Upper lobe of left lung (tissue), 6 donors: ENCODE measurements at places on chromosomes 1 and 21. TPM values are rescaled to one million over a fixed set of nuclear protein-coding genes. Genes with fewer than 3 reads are reported as not detected.
A peak's percentile ranks its signal among the peaks of the same experiment; 100 is the strongest.

DNA sequence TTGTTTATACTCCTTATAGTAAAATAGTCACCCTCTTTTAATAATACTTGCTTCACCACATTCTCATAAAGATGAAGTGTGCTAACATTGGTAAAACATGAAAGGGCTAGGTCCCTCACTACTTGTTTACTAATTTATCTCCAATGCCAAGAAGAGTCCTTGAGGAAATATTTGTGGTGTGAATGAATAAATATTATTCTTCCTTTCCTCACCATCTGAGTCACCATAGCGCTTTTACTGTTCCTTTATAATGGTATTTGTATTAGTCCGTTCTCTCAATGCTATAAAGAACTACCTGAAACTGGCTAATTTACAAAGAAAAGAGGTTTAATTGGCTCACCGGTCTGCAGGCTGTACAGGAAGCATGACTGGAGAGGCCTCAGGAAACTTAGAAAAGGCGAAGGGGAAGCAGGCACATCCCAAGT lies 222.8 kb upstream of the ZRANB2 start:
- no peak overlapping the region for H3K4me3 ChIP-seq
- H3K27me3 ChIP-seq, result no peaks in the 10 kb centered on the region
- H3K4me1 ChIP-seq, result no peaks in the 10 kb centered on the region
- no peak for DNase-seq

DNA sequence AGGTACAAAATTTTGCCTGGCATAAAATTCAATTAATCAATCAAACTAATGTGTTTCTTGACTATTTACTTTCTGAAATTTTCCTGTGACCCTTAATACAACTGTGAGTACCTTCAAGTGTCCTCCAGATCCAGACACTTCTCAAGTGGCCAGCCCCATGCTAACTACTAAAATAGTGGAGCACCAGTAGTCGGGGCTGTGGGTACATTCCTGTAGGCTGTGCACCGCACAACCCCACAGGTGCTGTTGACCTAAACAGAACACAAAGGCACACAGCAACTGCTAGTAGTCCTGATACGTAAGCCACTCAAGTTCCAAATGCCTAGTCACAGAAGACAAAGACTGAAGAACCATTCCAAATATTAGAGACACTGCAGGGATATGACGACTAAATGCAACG lies 36.6 kb downstream of the TMEM50B start:
- H3K4me1 ChIP-seq, result peaks cover 15% of the 10 kb centered on the region
- H3K4me3 ChIP-seq, result no peak overlapping the region
- no peak for DNase-seq

DNA sequence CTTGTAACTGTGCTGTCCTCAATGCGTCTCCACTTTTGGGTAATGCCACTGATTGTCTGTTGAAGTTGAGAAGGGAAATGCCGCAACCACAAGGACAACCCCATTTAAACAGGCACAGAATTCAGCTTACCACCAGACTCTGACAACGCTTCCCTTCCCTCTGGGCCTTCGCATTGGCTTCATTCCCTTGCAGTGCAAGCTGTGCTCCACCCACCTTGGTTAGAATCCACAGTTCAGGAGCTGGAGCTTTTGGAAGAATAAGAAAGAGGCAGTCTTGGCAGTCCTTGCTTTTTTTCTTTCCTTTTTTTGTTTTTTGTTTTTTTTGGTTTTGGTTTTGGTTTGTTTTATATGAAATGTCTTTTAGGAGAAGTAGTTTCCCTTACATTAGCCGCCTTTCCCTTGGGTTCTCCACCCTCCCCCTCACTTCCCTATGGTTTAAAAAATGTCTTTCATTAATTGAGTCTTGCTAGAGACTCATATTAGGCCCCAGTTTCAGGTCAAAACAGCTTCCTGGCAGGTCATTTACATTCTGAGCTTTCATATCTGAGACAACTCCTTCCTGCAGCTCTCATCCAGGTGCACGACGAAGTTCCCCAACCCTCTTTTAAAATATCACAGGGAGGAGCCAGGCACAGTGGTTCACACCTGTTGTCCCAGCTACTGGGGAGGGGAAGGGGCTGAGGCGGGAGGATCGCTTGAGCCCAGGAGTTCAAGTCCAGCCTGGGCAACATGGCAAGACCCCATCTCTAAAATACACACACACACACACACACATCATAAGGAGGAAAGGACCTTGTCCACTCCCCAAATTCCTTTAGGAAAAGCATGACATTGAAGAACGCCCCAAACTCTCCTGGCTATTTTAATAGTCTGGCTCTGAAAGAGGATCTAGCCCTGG lies 20.7 kb upstream of the LAX1 start:
- peak; percentile 23 for DNase-seq
- peaks cover 3% of the 10 kb centered on the region for H3K4me1 ChIP-seq
- H3K27ac ChIP-seq, result peak overlapping the region; percentile 27
- H3K36me3 ChIP-seq, result peaks cover 14% of the 10 kb centered on the region

Gene KCNE2
- total RNA-seq, result not detected

- no peak for DNase-seq
- no peaks in the 10 kb centered on the region for H3K27me3 ChIP-seq
- H3K36me3 ChIP-seq, result no peaks in the 10 kb centered on the region
- H3K27ac ChIP-seq, result peak overlapping the region; percentile 37
- H3K4me3 ChIP-seq, result no peak overlapping the region
These were observed 83.4 kb upstream of the ABCD3 start for GRCh38 chr1:94334764-94335163.

Gene ERI3
- 37.7 TPM for total RNA-seq

DNA sequence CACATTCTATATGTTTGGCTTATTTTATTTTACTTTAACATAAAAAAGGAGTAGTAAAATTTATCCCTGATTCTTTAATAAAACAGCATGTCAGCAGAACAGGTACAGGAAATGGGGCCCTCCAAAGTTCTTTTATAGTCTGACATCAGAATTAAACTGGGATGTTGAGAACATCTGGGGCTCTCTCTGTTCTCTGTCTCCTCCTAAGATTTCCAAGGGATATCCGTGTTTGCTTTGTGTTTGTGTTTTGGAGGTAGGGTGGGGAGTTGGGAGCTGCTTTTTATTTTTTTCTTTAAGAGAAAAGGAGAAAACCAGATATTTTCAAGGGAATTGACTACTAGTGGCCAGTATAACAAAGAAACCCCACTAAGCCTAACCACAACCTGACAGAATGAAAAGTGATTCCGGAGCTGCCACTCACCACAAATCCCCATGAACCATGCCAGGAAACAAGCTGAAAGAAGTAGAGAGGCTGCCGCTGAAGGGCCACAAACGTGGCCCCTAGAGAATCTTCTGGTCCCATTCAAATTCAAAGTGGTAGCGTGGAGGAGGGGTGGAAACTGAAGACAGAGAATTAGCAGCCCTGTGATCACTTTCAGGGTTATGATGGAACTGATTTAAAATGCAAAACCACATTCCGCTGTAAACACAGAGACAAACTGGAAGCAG lies 369.6 kb upstream of the ADGRL2 start:
- H3K27ac ChIP-seq, result peak overlapping the region; percentile 81
- H3K27me3 ChIP-seq, result no peaks in the 10 kb centered on the region
- H3K4me1 ChIP-seq, result no peaks in the 10 kb centered on the region
- no peak for DNase-seq

Gene TTC39A
- 63.2 TPM for total RNA-seq

Gene ACTA1
- total RNA-seq, result not detected

DNA sequence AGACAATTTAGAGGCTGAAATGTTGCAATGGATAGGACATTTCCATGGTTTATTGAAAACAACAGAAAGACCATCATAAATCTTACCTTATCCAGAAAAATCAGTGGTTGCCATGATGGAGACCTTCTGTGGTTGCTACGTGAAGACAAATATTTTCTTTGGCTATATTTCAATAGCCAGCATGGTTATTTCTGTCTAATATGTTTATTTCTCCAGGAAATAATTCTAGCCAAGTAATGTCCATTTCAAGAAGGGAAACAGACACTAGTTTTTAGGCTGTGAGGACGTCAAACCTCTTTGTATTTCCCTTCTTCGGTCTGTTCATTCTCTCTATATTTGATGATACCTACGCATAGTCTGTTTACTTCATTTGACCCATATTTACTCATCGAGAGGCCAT lies 49.2 kb upstream of the NFASC start:
- H3K4me3 ChIP-seq, result no peak overlapping the region
- DNase-seq, result no peak
- peaks cover 7% of the 10 kb centered on the region for H3K4me1 ChIP-seq
- no peaks in the 10 kb centered on the region for H3K36me3 ChIP-seq

DNA sequence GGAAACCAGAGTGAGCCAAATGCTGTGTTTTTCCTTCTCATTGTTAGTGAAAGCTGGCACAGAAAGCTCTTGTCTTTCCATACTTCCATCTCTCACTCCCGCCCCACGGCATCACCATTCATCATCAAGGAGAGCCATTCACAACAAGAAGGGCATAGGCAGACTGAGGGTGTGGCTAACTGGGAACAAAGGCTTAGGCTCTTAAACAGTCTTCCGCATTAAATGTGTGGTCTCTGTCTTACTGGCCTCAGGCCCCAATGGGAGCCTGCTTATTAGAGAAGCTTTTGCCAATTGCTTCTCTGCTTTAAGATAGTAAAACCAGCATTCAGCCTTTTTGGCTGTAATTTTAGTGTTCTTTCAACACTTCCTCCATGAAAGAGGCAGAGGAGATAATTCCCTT lies 51.4 kb downstream of the TNFSF18 start:
- no peaks in the 10 kb centered on the region for H3K4me1 ChIP-seq
- no peak overlapping the region for H3K27ac ChIP-seq
- H3K4me3 ChIP-seq, result no peak overlapping the region
- H3K27me3 ChIP-seq, result no peaks in the 10 kb centered on the region

DNA sequence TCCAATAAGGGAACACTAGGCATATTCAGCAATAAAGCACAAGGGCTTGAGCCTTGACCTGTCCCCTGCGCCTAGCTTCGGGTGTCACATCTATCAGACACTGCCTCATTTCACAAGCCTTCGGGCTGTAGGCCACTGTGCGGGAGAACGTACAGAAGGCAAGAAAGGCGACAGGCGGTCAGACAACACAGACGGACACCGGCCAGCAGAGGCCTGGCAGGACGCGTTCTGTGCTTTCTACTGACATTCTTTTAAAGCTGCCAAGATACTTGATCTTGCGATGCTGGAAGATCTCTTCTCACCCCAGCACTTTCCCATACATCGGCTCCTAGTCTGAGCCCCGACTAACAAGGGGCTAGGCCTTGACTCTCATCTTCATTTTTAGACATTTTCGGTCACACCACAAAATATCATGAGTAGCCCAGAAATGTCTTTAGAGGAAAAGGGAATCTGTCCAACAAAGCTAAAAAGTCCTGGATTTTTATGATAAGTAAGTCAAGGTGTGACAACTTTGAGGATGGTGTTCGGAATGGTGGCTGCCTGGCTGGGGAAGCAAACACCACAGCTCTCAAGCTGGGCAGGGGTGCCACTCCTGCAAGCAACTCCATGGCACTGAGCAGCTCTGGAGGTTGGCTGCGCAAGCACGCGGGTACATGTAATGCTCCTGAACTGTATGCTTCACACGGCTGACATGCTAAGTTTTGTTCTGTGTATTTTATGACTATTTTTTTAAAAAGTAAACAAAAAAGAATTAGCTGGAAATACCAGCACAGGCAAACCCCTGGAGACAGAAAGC lies 18.7 kb downstream of the RIPK4 start:
- no peaks in the 10 kb centered on the region for H3K27me3 ChIP-seq
- peaks cover 6% of the 10 kb centered on the region for H3K4me1 ChIP-seq
- H3K36me3 ChIP-seq, result peaks cover 15% of the 10 kb centered on the region
- H3K4me3 ChIP-seq, result no peak overlapping the region
- DNase-seq, result peak; percentile 20

- DNase-seq, result no peak
- no peaks in the 10 kb centered on the region for H3K27me3 ChIP-seq
- peaks cover 9% of the 10 kb centered on the region for H3K36me3 ChIP-seq
- H3K4me1 ChIP-seq, result peaks cover 8% of the 10 kb centered on the region
- H3K27ac ChIP-seq, result no peak overlapping the region
These were observed 78.6 kb downstream of the STUM start for GRCh38 chr1:226627050-226627755.

Gene PSRC1
- 1.5 TPM for total RNA-seq

- no peak for DNase-seq
- H3K27me3 ChIP-seq, result no peaks in the 10 kb centered on the region
- H3K4me3 ChIP-seq, result no peak overlapping the region
- H3K36me3 ChIP-seq, result no peaks in the 10 kb centered on the region
These were observed 172.7 kb downstream of the PTPRU start for GRCh38 chr1:29408831-29409605.

GRCh38 chr1:174217248-174217647 lies 57.9 kb downstream of the RABGAP1L start:
- H3K27me3 ChIP-seq, result no peaks in the 10 kb centered on the region
- H3K4me1 ChIP-seq, result no peaks in the 10 kb centered on the region
- peaks cover 12% of the 10 kb centered on the region for H3K36me3 ChIP-seq
- no peak for DNase-seq

Gene PPP1R8
- 31.8 TPM for total RNA-seq

DNA sequence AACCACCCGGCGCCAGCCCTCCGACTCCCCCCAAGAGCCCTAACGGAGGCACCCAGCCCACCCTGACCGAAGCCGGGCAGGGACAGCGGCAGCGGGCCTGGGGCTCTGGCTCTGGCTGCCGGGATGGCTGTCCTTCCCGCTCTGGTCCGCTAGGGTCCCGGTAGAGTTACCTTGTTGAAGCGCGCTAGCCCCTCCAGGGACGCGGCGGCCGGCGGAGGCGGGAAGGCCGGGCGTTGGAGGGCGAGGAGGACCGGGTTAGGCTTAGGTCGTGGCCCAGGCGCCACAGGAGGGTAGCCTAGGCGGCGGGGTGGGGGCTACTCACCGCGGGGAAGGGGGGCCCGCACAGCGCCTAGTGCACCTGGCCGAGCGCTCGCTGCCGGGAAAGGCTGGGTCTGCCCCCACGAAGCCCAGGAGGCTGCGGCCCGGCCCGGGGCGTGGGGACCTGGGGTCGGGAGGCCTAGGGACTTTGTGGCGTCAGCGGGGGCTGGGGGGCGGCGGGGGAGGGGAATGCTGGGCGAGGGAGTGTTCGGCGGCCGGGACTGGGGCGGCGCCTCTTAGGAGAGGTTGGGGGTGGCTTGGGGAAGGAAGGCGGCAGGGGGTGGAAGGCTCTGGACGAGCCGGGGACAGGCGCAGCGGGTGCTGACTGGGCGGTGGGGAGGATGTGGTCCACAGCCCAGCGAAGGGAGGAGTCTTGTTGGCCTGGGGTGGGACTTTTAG lies at the start of gene TRIM17:
Gene TRIM17 (minus strand): TSS at position 645 of the 717 bp plus-strand sequence. CDS start 1,789 bp downstream, outside the sequence.
- peak within 1 kb of the TSS; percentile 42 for H3K4me3 ChIP-seq
- H3K4me1 ChIP-seq, result peaks cover 20% of the 10 kb centered on the region
- DNase-seq, result peak; percentile 89
- H3K36me3 ChIP-seq, result peaks cover under 1% of the 10 kb centered on the region
- H3K27me3 ChIP-seq, result peaks cover 20% of the 10 kb centered on the region

- DNase-seq, result peak; percentile 50
- H3K36me3 ChIP-seq, result peaks cover 19% of the 10 kb centered on the region
- H3K4me3 ChIP-seq, result no peak overlapping the region
- H3K4me1 ChIP-seq, result peaks cover 42% of the 10 kb centered on the region
- peak overlapping the region; percentile 81 for H3K27ac ChIP-seq
- no peaks in the 10 kb centered on the region for H3K27me3 ChIP-seq
These were observed 28.5 kb downstream of the SORT1 start for GRCh38 chr1:109369167-109369746.

- H3K4me1 ChIP-seq, result peaks cover 16% of the 10 kb centered on the region
- no peak overlapping the region for H3K27ac ChIP-seq
- no peak for DNase-seq
- H3K4me3 ChIP-seq, result no peak overlapping the region
These were observed 2.5 kb upstream of the VAMP3 start for GRCh38 chr1:7768583-7768982.

- H3K4me1 ChIP-seq, result no peaks in the 10 kb centered on the region
- no peaks in the 10 kb centered on the region for H3K36me3 ChIP-seq
- DNase-seq, result no peak
- no peak overlapping the region for H3K27ac ChIP-seq
- no peaks in the 10 kb centered on the region for H3K27me3 ChIP-seq
These were observed 1136.7 kb upstream of the TMPRSS15 start for GRCh38 chr21:19540287-19540686.

Gene VWA1
- total RNA-seq, result 60.4 TPM

GRCh38 chr1:80540149-80540548 lies 1260.6 kb upstream of the ADGRL2 start:
- DNase-seq, result no peak
- no peaks in the 10 kb centered on the region for H3K4me1 ChIP-seq
- no peak overlapping the region for H3K4me3 ChIP-seq
- H3K36me3 ChIP-seq, result no peaks in the 10 kb centered on the region
